Mucosa of descending colon (tissue), 3 donors: ENCODE measurements at places on chromosomes 3 and 15. TPM values are rescaled to one million over a fixed set of nuclear protein-coding genes. Genes with fewer than 3 reads are reported as not detected.

Gene CLDN18
- not detected for total RNA-seq

Gene FBXO40
- not detected for total RNA-seq

Gene PLA1A
- 2.1 TPM for total RNA-seq

Gene CPLX3
- total RNA-seq: 0.16 TPM

Gene HIGD1A
- total RNA-seq: 468 TPM

Gene RBP2
- total RNA-seq: 1.5 TPM

Gene XCR1
- total RNA-seq: 0.13 TPM

Gene SMCO1
- total RNA-seq: not detected

Gene ABTB1
- 19.9 TPM for total RNA-seq

Gene TNNC1
- total RNA-seq: 6.3 TPM
